ENCODE measurements at places on chromosomes 12 and 14.

- no peak for DNase-seq
Observed at GRCh38 chr12:41019461-41019860, 168.7 kb upstream of the PDZRN4 start.

- no peak for DNase-seq
Observed at GRCh38 chr12:121794534-121795033, 1.1 kb upstream of the RHOF start.

DNA sequence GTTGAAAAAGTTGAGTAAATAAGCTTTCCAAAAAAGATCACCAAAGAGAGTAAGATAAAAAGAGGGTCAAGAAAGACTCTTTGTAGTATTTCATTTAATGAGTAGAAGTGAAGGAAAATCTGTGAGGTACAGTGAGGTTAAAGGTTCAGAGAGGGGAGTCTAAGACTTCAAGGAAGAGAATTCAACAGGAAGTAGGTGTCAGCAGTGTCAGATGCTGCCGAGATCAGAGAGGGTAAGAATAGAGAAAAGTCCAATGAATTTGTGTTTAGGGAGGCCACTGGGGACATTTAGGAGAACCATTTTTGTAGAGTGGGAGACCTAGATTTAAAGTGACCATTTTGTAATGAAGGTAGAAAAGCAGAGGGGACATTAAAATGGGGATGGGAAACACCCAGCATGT lies 71.6 kb upstream of the KRAS start:
- no peak for DNase-seq

DNA sequence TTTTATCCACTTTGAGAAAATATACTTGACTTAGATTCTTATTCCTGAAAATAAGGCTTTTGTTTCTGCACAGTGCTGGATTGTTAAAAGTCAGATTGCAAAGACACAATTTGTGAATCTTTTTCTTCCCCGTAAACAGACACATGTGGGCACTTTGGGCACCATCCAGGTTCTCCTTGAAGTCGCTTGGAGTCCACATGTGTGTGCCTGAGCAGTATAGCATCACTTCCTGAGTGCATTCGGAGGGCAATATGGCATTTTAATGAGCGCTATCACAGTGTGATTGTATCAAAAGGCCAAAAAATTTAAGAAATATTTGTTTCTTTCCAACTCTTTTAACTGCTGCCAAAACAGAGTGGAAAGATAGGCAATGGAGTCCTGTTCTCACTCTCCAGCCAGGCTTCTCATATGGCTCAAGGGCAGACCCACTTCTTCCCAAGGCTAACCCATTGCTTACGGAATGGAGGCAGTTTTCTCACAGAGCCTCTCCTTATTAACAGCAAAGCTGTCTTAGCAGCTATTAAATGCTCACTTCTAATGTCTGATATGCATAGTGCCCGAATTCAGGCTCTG lies 397.1 kb downstream of the EGLN3 start:
- no peak for DNase-seq

GRCh38 chr12:10697156-10697555 lies 23.3 kb upstream of the STYK1 start:
- no peak for DNase-seq

GRCh38 chr12:131222329-131223139 lies 268.8 kb downstream of the ADGRD1 start:
- DNase-seq: no peak

GRCh38 chr14:65318636-65319506 lies 93.7 kb upstream of the FUT8 start:
- DNase-seq: no peak

- DNase-seq: no peak
Observed at GRCh38 chr14:95811813-95812212, 64.8 kb upstream of the TUNAR start.

Measured in left lobe of liver (tissue), 2 donors.